Retina (tissue), 1 donor: ENCODE measurements at places on chromosomes 1 and 21.
A peak's percentile ranks its signal among the peaks of the same experiment; 100 is the strongest.

- DNase-seq: no peak
Observed at GRCh38 chr1:186183219-186183618, 191.8 kb downstream of the TPR start.

GRCh38 chr1:219304227-219305226, 130.8 kb downstream of the LYPLAL1 start:
- DNase-seq: no peak

- no peak for DNase-seq
Observed at GRCh38 chr1:154342836-154343472, 17.6 kb downstream of the ATP8B2 start.

DNA sequence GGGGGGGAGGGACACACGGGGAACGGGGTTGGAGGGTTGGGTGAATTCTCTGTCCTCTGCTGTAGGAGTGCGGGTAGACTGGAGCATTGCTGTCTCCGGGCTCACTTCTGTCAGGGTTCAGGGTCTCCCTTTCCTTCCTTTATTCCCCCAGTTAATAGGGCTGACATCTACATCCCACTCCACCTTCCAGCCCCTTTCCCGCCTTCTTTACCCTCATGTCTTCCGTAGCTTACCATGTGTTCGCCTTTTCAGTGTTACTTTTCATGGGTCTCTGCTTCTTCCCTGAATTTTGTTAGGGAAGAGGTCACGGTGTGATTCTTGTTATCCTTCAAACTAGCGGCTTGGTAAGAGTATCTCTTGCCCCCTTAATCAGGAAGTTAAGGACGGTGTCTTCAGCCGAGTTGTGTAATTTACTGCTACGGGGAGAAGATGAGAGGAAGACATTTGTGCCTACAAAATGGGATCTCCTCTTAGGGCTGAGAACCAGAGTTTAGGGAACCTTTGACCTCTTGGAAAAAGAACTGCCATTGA, 917 bp downstream of the RAP1A start:
- DNase-seq: no peak

DNA sequence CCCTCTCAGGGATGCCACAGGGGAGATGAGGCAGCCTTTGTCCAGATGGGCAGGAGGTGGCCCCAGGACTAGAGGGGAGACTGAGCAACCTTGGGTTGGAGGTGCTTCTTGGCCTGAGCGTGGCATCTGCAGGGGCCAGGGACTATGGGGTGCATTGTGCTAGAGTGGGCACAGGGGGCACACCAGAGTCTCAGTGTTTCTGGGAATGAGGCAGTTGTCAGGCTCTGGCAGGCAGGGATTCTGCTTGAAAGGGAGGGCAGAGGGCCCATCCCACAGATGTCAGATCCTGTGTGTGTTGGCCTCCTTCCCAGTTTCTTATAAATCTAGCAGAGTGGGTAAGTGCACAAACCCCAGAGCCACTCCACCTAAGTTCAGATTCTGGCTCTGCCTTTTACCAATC, 13.7 kb downstream of the LGR6 start:
- no peak for DNase-seq

DNA sequence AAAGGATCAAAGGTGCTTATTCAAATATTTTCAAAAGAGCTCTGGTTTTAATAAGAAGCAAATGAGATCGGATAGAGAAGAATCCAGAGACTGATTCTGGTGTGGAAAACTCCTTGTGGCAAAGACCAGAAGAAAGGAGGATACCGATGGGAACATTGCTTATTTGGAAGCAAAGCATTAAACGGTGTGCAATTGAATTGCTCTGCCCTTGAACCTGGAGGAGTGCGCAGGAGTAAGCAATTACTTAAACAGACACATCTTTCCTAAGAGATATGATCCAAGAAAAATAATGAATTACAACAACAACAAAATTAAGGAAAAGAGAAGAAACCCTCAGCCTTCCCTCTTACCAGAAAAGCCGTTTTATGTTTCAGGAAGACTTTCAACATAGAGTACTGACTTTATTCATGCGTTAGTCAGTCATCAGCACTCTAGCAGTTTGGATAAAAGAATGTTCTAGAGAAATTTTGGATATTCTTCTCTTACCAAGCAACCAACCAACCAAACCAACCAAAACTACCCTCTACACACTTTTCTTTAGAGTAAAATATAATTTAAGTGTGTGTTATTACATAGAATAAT, 191.7 kb downstream of the NTMT2 start:
- DNase-seq: no peak

DNA sequence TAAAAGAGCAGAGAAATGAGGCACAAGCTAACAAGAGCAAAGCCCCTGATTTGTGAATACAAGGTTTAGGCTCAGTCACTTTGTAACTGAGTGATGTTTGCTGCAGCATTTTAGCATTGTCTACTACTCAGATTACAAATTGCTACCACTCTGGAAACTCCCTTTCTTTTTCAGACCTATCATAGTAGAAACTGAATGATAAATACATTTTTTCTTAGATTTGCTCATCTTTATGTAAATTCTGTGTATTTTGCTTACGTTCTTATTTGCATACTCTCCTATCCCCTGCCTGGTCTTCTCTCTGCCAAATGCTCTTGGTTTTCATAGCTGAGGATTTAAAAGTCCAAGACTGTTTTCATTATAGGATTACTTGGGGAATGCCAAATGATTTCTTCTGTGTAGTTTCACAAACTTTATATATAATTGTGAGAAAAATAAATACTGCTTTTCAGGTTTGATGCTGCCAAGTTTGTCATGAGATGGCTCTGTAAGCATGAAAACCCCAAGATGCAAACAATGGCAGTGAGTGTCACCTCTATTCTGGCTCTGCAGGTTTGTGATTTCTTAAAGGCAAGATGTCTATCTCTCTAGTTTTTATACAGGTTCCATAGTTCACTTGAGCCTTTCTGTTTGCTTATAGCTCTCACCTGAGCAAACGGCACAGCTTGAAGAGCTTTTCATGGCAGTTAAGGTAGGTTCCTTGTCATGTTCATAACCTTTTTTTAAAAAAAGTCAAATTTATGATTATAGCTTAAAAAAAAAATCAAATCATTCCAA, 24.7 kb downstream of the ZYG11A start:
- DNase-seq: no peak

GRCh38 chr21:34020983-34021553, 52.3 kb upstream of the MRPS6 start:
- DNase-seq: no peak

- DNase-seq: no peak
Observed at GRCh38 chr21:32328595-32328994, 29.9 kb downstream of the MRAP start.

GRCh38 chr1:195332102-195332501, 1276.1 kb downstream of the KCNT2 start:
- no peak for DNase-seq

GRCh38 chr1:208793861-208794345, 549.7 kb upstream of the PLXNA2 start:
- DNase-seq: no peak

GRCh38 chr1:206102292-206102936, 14.8 kb downstream of the AVPR1B start:
- no peak for DNase-seq

- no peak for DNase-seq
Observed at GRCh38 chr21:26057477-26058170, 112.9 kb downstream of the APP start.

DNA sequence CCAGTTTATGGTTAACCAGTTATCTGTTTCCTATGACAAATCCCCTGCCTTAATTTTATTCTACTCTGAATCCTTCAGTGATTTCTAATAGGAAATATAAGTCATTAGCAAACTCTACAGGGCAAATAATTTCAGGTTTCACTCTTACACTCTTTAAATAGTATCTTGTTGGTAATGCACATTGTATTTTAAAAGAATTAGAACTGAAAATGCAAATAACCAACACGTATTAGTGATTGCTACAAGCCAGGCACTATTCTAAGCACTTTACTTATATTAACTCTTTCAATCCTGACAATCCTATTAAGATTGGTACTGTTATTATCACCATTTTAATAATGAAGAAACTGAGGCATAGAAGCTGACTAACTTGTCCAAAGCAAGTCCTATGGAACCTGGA, 48.3 kb upstream of the LHX8 start:
- no peak for DNase-seq

GRCh38 chr21:9756677-9757076, 764.7 kb upstream of the TPTE start:
- DNase-seq: no peak

GRCh38 chr1:204970937-204971336, 72.1 kb upstream of the CNTN2 start:
- DNase-seq: no peak

- DNase-seq: no peak
Observed at GRCh38 chr1:11143907-11144306, 44.2 kb upstream of the EXOSC10 start.

DNA sequence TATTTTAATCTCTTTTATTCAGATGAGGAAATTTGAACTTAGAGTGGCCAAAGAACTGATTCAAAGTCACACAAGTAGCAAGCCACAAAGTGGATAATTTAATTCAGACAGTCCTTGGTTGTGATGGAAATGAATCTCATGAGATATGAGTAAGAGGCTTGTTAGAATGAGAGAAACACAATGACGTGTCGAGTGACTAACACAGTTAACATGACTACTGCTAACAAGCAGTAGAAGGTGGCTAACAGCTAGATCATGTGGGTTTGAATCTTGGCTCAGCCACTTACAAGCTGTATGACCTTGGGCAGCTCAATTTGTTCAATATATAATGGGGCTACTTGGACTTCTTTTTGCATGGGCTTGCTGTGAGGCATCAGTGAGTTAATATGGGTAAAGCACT, 104.5 kb upstream of the LMO4 start:
- no peak for DNase-seq

DNA sequence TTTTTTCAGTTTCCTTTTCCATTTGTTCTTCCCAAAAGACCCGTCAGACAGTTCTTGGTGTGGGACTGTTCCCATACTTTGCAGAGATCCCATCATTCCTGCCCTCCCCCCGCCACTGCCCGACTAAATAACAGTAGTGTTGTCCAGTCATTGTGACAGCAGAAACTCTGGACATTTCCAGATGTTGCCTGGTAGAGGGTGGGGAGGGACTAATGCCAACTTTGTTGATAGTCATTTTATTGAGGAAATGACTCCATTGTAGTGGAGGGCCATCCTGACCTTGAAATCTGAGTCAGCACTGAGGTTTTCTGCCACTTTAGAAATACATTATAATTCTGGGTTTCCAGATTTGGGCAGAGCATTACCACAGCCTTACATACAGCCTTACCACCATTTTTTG, 85.4 kb downstream of the CEP350 start:
- DNase-seq: no peak

GRCh38 chr1:178232949-178233348, 139.0 kb downstream of the RASAL2 start:
- DNase-seq: no peak

DNA sequence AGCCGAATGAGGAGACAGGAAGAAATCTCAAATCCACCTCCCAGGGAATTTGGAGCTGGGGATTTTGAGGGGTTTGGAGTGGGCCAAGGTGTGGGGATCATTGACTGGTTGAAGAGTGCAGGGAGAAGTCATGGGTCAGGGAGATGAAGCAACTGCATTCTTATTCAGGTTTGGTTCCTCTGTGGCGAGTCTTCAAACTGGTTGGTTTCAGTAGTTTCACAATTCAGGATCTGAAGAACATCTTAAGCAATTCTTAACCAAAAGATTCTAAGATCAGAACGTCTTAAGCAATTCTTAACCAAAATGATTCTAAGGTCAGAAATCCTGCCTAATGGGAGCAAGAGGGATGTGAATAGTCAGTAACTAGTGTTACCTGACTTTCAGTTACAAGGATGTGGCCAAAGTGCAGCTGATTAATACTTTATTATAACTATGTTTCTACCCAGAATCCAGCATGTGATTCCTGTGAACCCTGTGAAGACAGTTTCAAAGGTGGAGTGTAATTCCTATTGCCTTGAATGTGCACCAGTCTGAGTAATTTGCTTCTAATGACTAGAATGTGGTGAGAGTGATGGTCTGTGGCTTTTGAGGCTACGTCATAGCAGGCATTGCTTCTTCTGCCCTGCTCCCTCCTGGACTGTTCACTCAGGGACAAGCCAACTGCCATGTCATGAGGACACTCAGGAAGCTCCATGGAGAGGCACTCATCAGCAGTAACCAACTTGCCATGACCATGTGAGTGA, 61.2 kb downstream of the OLFML3 start:
- DNase-seq: no peak

- DNase-seq: peak; percentile 43
Observed at GRCh38 chr1:206734499-206735142, 36.0 kb upstream of the IL19 start.

DNA sequence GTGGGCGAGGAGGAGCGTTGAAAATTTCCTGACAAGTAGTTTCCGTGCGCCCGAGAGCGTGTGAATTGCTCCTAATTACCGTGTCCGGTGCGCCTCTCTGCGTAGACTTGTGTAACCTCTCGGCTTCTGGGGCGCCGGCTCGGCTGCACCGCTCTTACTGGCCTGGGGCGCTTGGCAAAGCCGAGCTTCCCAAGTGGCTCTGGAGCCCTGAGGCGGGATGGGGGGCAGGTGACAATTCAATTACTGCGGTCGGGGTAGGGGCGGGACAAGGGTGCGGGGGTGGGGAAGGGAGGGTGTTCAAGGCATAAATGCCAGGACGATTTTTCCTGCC, 392 bp upstream of the DMRTA2 start:
- no peak for DNase-seq

DNA sequence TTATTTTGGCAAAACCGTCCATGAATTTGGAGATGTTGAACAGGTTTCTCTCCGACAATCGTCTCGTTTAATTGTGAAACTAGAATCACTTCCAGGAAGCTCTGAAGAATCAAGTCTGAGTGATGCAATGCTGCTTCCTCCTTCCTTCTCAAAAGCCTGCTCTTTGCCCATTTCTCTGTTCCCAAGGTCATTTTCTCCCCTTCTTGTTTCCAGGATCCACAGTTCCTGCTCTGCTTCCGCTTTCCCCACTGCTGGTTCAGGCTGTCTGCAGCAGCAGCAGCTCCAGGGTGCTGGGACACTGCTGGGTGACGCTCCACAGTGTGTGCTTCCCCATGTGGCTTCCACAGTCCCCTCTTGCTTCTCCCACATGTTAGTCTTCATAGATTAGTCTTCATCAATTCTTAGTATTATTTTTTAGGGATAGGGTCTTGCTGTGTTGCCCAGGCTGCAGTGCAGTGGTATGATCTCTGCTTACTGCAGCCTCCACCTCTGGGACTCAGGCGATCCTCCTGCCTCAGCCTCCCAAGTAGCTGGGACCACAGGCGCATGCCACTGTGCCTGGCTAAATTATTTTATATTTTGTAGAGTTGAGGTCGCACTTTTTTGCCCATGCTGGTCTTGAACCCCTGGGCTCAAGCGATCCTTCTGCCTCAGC, 156.2 kb downstream of the DYRK1A start:
- no peak for DNase-seq

DNA sequence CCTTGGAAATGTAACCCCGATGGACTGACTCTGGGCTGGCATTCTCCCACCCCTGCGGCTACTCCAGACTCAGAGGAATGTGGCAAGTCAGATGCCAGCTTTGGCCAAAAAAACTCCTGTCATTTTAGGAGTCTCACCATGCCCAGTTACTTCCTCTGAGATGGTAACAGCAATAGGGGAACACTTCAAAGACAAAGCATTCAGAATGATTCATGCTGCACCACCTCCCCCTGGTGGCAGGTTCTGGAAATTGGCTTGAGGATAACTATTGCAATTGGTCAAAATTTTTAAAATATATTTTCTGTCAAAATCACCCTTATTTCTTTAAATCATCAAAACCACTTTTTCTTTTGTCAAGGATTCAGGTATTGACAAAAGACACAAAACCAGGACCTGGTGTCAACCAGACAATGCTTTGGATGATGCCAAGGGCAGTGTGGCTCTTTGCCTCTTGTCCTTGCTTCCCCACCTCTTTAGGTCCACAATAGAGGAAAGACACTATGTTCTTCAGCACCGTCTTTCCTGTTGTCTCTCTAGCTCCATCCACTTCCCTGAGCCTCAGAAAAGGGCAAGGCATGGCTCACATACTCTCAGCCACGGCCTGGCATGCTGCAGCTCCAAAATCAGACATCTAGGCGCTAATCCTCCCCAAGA, 9.9 kb upstream of the CDCA8 start:
- peak; percentile 79 for DNase-seq
